NCI-H1417 treated with DMSO at 0.1 percent for 48 hours (cell line): ENCODE measurements at places on chromosomes 6 and 20.

GRCh38 chr6:51077821-51078518 lies 259.3 kb downstream of the TFAP2B start:
- DNase-seq = no peak

DNA sequence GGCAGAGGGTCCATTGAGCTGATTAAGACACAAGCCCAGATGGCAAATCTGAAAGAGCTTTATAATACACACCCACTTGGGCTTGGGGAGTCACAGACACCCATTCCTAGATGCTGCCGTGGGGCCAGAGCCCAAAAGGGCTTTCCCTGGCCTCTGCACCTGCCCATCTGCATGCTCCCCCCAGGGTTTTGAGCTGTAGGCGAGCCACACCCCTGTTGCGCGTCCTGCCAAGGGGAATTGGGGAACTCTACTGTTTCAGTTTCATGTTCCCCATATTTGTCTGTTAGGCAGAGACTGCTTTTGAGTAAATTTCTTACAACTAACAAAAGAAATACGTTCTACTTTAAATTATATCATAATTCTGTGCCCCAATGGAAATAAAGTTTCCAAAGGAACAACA lies 52.9 kb upstream of the FNDC1 start:
- no peak for DNase-seq

DNA sequence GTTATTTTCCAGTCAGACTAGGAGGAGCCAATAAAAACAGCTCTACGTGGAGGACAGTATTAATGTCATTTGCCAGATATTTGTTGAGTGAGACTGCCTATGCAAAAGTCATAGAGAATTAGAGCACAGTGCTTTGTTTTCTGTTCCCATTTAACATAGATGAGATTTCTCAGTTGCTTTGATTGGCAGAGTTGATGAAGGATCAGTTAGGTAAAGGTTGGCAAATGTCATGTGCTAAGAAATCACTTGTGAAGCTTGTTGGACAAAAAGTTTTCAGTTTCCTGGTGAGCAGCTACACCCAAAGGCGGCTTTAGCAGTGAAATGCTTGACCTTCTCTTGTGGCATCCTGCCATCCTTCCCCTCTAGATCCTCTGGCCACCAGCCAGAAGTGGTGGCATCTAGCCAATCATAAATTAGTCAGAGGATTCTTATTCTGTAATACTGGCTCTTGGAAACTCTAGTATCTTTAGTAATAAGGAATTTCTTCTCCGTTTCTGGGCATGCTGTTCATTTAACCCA lies 37.0 kb downstream of the BCKDHB start:
- DNase-seq = no peak

- no peak for DNase-seq
Observed at GRCh38 chr6:169324656-169325459, 71.2 kb upstream of the THBS2 start.

GRCh38 chr6:12530345-12530744 lies 186.2 kb upstream of the PHACTR1 start:
- no peak for DNase-seq
